ENCODE measurements at places on chromosomes 12 and 14. TPM values are rescaled to one million over a fixed set of nuclear protein-coding genes. Genes with fewer than 3 reads are reported as not detected.

Gene ERP27
- total RNA-seq, result not detected

Gene RNU4-1
- not detected for total RNA-seq

Gene ASPG
- not detected for total RNA-seq

Gene SSPN
- 10.1 TPM for total RNA-seq

Gene SDR9C7
- total RNA-seq, result not detected

Gene VCPKMT
- total RNA-seq, result 6.1 TPM

Gene ARHGDIB
- total RNA-seq, result 17.3 TPM

Gene BHLHE41
- 2.6 TPM for total RNA-seq

Gene KRT3
- not detected for total RNA-seq

Gene PLEKHD1
- not detected for total RNA-seq

Gene MYO1H
- total RNA-seq, result not detected

Gene PPP1R1A
- not detected for total RNA-seq

Data from myometrial cell (primary cell).